Stimulated activated CD8-positive, alpha-beta memory T cell treated with anti-CD3 and anti-CD28 coated beads, Interleukin-12 subunit alpha, Interleukin-12 subunit beta, amount 100 ng/mL, for 4 hours (primary cell): ENCODE measurements at places on chromosomes 16 and 17.

DNA sequence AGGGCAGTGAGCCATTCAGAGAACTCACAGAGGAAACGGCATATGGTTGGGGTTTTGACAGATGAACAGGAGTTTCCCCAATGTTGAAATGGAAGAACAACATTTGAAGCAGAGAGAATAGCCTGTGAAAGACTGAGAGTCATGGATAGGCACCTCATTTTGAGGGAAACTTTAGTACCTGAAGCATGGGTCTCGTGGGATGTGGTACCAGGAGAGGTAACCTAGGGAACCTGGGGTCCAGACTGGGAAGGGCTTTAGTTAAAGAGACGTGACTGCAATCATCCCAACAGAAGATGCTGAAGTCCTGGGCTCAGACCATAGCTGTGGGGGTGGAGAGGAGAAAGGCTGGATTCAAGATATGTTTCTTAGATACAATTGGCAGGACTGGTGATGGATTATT is 137.8 kb upstream of the CCL2 start:
- DNase-seq, result no peak

DNA sequence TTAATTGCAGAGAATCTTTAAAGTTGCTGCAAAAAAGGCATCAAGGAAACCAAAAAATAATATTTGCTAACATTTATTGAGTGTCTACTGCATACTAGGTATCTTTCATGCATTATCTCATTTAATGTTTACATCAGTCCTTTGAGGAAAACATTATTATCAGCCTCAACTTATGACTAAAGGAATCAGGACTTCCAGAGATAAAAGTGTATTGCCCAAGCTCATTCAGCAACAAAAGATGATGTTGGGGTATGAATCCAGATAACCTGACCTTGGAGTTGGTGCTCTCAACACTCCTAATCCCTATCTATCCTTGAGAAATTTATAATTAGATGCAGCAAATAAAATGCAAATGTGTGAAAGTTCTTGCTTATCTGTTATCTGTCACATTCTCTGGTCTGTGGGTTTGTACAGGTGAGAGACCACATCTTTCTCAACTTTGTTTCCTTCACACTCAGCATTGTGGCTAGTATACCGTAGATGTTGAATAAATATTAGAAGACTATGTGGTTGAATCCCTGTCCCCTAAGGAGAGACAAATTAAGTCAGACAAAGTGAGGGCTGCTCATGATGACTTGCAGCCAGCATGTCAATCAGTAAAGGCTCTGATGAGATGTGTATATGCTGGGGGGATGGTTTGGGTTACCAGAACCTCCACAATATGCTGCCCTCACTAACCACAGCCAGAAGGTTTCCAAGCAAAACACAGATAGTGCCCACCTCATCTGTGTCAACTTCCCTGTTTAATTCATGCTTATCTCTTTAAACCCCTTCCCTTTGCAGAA is 82.6 kb downstream of the NOG start:
- no peak for DNase-seq

- DNase-seq, result no peak
Measured at GRCh38 chr17:17742133-17742621, 60.9 kb downstream of the RAI1 start.

GRCh38 chr16:87140211-87141200 is 176.7 kb downstream of the C16orf95 start:
- no peak for DNase-seq

DNA sequence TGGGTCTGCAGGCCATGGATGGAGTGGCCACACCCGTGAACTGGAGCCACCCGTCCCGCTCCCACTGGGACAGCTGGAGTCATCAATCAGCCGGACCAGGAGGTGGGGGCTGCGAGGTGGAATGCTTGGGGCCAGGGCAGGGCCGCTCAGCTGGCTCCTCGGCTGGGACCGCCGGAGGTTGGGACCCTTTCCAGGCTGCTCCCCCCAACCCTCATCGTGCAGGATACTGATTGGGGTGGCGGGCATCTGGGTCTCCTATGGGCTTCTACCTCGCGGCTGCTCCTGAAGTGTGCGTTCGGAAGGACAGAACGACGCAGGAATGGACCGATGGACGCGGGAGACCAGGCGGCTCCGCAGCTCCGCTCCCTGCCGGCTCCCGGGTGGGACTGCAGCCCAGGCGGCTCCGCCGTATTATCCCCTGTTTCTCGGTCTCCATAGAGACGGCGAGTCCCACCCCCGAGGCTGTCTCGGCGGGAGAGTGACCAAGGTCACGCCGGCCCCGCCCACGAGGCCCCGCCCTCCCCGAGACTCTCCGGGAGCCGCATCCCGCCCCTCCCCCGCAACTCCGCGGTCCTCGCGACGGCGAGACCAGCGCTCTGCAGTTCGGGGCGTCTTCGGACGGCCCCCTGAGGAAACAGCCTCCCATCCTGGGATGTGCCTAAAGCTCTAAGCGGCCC is at the start of gene TPPP3:
TPPP3 (minus strand) TSS at position 388 of the 677 bp plus-strand sequence. CDS start 2,387 bp downstream, outside the sequence.
- no peak for DNase-seq

DNA sequence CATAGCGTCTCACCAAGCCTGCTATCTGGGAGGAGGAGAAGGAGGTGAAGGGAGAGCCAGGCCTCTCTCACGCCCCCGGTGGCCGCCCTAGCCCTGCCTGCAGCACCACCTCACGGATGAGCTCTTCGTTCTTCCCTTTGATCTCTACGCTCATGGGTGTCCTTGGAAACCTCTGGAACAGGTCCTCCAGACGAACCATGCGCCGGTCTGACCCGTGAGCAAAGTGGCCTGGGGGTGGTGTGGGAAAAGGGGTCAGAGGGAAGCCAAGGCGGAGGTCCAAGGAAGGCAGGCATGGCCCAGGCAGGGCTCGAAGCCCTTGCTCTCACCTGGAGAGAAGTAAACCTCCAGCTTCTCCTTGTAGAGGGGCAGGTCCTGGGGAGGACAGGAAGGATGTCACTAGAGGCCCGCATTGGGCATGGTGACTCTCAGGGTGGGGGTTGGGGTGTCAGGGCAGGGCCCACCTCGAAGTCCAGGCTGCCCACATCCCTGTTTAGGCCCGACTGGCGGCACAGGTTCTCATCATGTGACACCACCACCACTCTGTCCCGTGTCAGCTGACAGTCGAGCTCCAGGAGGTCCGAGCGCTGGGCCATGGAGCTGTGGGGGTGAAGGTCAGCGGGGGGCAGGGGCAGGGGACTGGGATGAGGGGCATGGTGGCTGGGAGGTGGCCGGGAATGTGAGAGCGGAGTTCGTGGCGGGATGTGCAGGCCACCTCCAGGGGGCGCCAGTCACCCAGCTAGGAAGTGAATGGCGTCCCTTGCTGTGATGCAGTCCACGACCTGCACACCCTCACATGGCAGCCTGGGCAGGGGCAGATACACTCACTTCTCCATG is 923 bp downstream of the GDPD3 start:
- DNase-seq, result peak; percentile 25

DNA sequence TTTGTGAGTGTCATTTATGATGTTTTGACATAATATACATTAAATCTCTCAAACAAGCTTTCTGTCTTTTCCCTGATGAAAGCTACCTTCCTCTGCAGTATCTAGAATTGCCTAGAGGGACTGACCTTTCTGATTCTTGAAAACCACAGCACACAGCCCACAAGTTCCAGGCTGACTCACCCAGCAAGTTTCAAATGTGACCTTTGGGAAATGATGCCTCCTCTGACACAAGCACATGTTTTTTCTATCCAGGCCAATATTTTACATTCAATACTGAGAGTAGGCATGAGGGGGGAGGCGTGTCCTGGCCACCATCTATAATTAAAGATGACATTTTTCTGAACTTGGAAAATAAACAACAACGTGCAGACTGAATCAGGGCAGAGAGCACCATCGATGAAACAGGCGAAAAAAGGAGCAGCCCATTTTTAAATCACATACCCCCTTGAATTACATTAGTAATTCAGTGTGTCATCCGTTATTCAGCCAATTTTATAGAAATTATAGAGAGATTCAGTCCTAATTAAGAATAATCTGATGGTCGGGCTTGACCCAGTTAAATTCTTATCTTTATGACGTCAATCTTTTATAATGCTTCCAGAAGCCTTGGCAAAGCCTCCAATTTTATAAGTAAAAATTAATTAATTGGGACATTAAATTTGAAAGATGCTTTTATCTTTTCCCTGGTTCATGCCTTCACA is 292.6 kb upstream of the CDH11 start:
- DNase-seq, result no peak

DNA sequence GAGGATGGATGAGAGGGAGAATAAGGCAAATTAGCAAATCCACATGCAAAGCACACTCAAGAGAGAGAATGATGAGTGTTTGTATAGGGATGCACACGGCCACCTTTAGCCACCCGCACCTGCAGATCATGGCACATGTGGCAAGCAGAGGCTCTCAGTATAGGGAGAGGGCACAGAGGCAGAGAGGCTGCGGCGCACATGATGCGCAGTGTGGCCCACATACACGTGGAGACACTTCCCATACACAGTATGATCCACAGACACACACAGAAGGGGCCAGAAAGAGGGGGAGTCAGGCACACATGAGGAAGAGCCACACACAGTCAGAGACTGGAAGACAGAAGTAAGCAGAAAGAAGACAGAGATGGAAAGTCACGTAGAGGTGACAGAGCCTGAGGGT is 6.5 kb upstream of the CHD3 start:
- no peak for DNase-seq

- DNase-seq, result no peak
Measured at GRCh38 chr17:77383613-77384608, 243.1 kb downstream of the SEC14L1 start.

DNA sequence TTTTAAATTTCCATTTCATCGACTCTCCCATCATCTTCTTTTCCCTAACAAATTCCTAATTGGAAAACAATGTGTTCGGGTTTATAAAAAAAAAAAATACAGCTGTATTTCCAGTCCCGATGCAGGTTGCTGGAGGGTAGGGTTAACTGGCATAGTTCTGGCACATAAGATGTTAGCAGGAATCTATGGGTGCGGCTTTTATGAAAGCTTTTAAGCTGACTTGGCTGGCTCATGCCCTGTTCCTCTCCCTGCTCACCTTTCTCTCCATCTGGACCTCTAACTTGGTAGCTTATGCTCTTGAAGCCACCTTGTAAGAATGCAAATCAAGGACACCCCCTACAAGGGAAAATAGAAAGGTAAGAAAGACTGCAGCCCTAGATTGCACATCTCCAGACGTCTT is 33.2 kb upstream of the KCNJ2 start:
- DNase-seq, result no peak

- peak; percentile 33 for DNase-seq
Measured at GRCh38 chr17:37089956-37090355, 141.2 kb downstream of the AATF start.
